ENCODE measurements at places on chromosomes 6 and 20. TPM values are rescaled to one million over a fixed set of nuclear protein-coding genes. Genes with fewer than 3 reads are reported as not detected.
A peak's percentile ranks its signal among the peaks of the same experiment; 100 is the strongest.

DNA sequence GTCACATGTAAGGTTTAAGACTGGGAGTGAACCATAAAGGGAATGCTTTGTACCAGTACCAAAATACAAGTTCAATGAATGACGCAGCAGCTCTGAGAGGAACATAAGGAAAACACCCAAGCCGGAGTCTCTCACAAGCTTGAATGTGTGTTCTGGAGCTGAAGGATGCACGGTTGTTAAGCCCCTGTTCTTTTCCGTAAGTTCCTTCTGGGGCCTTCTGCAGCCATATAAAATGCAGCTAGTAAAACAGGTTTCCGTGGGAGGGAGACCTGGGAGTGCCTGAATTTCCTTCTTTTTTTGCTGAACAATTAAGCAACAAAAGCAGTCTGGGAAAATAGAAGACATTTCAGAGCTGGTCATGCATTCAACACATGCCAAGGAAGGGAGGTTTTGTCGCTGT lies 73.2 kb upstream of the JAG1 start:
- DNase-seq, result no peak

DNA sequence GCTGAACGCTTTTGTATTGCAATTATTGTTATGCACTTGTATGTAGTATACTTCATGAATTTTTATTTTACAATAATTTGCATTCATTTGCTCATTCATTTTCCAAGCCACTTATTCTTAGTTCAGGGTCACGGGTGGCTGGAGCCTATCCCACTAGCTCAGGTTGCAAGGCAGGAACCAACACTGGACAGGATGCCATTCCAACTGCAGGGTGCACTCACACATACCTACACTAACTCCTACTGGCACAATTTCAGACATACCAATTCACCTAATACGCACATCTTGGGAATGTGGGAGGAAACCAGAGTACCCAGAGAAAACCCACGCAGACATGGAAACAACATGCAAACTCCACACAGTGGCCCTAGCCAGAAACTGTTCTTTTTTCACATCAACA lies 61.8 kb downstream of the LMBRD1 start:
- no peak for DNase-seq

DNA sequence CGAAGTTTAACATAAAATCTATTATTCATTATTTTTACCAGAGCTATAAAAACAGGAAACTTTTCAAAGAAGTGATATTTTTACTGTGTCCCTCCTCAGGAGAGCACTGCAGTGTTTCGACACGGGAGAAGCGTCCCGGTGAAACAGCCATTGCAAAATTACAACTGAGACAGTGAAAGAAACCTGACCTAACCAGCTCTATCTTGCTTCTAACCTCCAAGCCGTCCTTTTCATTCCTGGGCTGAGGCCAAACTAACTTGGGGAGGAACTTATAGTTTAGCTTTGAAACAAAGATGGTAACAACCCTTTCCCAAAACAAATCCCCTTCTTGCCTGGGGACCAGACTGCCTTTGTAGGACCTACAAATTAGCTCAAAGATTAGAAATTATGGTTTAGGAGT lies 79.2 kb downstream of the WDR27 start:
- no peak for DNase-seq

- peak; percentile 11 for DNase-seq
Measured at GRCh38 chr6:123393331-123393730, 243.4 kb downstream of the TRDN start.

DNA sequence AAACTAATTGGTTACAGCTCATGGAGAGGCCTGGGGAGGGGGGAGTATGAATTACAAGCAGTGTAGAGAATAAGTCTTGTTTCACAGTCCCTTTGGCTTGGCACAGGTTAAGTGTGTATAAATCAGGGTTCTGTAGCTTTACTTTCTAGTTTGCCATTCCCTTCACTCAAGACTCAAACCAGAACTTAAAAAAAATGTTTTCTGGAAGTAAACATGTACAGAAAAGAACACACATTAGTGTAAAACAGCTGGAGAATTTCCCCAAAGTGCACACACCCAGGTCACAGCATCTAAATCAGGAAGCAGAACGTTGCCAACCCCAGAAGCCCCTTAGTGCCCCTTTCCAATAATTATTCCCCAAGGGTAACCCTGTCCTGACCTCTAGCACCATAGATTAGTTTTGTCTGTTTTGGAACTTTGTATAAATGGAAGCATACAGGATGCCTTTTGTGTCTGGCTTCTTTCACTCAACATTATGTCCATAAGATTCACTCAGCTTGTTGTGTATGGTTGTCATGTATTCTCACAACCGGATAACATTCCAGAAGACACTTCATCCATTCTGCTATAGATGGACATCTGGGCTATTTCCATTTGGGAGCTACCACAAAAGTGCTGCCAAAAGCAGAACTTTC lies 33.7 kb upstream of the SCUBE3 start:
- DNase-seq, result no peak

HLA-DMA gene
- 7.4 TPM for total RNA-seq

All from Caki2 (cell line).